ENCODE measurements at places on chromosomes 6 and 20.

GRCh38 chr20:45959126-45959525 lies 12.9 kb downstream of the ZNF335 start:
- DNase-seq = no peak

DNA sequence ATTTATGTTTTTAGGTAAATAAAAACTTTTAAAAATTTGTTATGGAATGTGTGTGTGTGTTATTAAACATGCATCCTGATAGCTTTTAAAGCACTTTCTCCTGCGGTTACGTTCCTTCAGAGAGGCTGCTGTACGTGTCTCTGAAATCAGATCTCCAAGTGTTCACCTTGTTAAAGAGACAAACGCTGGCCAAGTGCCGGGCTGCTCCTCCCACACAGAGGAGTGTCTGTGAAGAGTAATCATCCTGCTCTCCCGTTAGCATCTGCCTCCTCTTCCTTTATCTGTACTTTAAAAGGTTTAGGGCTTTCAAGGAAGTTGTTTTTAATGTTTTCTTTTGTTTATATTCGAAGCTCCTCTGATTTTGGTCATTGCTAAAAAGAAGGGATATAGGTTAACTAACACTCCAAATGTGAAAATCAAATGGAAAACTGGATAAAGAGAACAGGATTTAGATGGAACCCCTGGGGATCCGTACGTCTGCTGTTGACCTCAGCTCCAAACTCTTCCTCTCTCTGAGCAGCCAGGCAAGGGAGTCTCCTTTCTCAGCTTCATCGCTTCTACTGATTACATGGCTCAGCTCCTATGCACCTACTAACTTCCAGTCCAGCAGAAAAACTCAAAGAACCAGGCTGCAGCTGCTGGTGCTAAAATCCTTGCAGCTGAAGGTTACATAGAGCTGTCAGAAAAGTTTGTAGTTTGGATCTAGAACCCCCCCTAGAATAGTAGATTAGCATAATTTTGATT lies 20.0 kb downstream of the IRF4 start:
- no peak for DNase-seq

GRCh38 chr6:30443657-30444450 lies 45.5 kb upstream of the HLA-E start:
- DNase-seq = no peak

DNA sequence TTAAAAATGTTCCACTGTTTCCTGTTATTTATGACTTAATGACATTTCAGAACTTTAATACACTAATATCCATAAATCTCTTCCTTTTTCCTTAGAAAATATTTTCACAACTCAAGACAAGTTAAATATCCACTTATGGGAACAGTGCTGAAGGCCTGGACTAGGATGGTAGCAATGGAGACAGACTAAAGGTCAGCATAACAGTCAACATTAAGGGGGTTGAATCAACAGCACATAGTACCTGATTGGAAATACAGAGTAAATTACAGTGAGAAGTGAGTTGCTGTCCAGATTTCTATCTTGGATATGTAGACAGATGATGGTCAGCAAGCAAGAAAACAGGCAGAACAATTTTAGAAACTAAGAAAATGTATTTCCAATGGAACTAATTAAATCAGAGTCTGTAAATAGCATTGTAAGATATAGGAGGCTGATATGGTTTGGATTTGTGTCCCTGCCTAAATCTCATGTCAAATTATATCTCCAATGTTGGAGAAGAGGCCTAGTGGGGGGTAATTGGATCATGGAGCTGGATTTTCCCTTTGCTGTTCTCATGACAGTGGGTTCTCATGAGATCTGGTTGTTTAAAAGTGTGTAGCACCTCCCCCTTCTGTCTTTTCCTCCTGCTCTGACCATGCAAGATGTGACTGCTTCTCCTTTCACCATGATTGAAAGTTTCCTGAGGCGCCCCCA lies 682.7 kb downstream of the MAFB start:
- no peak for DNase-seq

DNA sequence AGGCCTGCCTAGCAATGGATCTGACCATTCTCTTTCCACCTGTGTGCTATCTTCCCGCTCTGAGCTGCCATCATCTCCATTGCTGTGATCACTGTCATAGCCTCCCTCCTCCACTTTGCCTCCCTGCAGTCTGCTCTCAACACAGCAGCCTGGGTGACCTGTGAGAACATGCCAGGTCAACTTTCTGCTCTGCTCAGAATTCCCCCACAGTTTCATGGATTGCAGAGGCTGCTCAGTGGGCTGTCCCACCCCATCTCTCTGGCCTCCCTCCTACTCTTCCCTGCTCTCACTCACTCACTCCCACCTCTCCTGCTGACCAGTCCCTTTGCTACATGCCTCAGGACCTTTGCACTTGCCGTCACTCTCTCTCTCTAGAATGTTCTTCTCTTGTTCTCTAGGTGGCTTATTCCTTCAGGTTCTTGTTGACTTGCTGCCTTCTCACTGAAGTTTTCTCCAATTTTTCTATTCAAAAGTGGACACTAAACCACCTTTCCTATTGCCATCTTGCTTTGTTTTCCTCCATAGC lies 159.9 kb downstream of the CD83 start:
- no peak for DNase-seq

DNA sequence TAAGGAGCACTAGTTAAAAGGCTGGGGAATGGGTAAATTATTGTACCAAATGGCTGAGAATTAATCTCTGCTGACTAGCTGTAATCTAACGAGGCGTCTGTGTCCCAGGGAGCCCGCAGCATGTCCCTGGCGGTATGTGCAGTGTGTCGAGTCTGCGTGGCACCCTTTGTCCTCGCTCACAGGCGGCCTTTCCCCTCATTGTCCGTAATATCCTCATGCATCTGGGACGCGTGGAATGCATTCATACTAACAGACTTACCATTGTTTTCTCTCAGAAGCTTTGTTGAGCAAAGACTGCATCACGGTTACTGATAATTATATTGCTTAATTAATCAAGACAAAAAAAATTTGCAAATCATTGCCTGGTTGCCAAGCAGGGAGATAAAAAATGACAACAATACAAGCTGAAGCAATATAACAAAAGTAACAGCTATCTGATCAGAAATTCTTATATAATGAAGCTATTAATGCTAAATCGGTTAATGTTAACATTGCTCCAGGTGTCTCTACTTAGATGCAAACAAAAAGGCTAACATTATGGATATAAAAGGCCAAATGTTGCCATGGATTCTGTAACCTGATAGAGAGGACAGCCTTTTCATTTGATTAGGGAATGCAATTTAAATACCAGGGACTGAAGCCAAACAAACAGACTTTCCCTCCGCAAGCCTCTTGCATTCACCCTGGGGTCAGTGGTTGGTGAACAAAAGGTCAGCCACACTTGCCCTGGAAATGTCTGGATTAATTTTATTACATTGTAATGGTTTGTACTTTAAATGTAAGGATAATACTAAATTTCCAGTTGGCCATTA lies 124.8 kb downstream of the INSM1 start:
- DNase-seq = no peak

GRCh38 chr20:50429412-50429811 lies 80.8 kb upstream of the PTPN1 start:
- DNase-seq = no peak

DNA sequence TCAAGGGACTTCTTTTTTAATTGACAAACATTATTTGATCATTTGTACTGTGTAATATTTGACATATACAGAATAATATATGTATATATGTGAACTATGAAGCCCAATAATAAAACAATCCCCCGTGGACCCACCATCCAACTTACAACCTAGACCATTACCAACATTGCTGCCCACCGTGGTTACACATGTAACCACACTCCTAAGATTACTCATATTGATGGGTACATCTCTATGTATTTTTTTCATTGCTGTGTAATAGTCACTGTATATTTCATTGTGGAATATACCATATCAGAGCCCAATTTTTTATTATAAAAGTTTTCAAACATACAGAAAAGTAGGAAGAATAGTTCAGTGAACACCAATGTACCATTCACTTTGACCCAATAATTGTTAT lies 94.3 kb downstream of the RTN4IP1 start:
- no peak for DNase-seq

DNA sequence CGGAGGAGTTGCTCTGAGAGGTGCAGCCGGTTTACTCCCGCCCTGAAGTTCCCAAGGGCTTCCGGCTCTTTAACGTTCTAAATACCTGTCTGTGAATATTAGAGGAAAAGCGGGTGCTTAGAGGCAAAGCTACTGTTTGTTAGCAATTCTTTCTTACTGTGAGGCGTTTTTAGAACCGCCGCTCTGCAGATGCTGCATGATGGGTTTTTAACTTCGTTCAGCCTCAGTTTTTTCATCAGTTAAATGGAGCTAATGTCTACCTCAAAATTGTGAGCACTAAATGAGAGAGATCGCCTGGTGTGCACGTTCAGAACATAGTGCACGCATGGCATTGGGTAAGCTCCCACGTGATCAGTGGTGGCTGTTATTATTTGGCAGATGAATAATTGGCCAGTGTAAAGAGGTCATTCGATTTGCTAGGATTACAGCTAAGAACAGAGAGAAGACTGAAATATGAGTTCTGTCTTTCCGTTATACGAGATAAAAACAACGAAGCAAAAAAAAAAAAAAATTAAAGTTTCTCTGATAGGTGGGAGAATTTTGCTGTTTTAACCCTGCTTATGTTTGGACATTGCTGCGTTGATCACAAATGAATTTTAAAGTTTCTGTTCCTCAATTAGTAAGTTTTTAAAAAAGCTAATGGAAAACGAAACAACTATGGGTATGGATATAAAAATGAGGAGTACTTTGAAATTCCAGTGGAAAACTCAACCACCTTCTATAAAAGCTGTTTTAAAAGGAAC lies 660 bp upstream of the TFB1M start:
- DNase-seq = no peak

- no peak for DNase-seq
Observed at GRCh38 chr6:118812970-118813369, 81.0 kb upstream of the ASF1A start.

DNA sequence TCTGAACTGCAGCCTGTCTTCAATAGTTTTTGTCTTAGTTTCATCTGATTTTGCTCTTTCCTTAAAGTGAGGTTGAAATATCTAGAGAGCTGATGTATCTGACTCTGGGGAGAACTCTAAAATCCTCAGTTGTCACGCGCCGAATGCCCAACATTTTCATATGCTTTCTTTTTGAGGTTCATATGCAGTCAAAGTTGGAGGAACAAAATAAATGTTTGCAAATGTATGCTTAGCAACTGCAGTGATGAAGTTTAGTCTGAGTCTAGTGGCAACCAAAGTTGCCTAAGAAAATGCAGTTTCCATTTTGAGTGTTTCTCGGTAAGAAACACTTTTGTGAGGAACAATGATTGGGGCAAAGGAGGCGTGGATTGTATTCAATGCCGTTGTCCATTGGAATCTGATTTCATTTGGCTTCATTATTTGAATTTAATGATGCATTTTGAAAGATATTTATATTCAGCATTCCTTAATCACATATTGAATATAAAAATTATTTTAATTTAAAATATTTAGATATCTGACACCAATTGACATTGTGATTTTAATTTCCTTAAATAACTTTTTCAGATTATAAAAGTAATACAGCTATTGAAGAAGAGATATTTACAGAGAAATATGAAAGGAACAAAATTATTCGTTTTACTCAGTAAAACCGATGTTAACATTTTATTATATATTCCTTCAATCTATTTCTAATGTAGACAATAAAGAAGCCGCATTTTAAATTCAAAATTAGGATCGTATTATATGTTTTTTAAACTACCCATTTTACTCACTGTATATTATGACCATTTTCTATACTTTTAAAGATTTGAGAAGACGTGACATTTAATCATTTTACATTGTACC lies 122.0 kb downstream of the PLEKHG1 start:
- no peak for DNase-seq

DNA sequence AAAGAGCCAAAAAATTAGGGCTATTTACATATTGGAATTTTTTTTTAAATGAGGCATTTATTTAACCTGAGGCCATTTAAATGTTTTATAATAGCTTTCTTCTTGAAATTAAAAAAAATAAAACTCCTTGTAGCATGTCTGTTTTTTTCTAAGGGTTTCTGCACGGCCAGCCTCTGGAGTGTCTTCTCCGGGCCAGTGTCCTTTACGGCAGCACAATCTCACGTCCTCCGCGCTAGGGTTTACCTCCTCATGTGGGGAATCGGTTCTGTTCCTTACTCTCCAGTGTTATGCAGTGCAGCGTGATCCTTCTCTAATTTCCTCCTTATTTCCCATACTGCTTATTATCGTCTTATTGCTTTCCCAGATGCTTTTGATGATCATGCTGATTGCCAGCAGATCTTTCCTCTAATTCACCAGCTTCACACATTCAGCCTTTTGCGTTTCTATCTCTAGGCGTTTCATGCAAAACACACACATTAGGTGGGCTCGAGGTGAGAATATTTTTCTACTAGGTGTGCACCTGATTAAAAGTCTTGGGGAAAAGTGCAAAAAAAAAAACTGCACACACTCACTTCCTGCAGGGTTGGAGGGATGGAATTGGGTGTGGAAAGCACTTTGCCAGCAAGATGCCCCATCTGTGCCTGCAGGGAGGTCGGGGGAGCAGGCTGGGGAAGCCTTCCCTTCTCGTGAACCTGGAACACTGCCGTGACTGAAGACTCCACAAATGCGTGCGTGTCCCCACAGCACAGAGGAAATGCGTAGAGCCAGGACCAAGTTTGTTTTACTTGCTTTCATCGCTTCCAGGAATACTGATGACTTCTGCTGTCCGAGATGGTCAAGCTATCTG lies 56.1 kb downstream of the PSMG4 start:
- DNase-seq = no peak

- DNase-seq = no peak
Observed at GRCh38 chr6:167394820-167395219, 69.9 kb downstream of the TTLL2 start.

DNA sequence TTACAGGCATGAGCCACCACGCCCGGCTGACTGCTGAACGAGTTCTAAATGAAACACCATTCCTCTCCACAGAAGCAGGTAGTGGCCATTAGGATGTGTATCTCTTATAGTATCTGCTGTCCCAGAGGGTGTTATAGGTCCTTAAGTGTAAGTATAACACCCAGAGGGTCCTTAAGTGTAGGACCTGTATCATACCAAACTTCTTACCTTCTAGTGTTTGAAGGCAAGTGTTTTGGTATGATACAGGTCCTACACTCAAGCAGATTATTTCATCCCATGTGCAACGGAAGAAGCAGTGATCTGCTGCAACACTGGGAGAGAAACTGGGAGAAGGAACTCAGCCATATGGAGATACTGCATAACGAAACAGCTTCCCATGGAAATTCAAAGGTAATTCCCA lies 17.4 kb downstream of the BMP7 start:
- DNase-seq = no peak

Data from GM18507 (cell line).